ENCODE measurements at places on chromosomes 2 and 18.

DNA sequence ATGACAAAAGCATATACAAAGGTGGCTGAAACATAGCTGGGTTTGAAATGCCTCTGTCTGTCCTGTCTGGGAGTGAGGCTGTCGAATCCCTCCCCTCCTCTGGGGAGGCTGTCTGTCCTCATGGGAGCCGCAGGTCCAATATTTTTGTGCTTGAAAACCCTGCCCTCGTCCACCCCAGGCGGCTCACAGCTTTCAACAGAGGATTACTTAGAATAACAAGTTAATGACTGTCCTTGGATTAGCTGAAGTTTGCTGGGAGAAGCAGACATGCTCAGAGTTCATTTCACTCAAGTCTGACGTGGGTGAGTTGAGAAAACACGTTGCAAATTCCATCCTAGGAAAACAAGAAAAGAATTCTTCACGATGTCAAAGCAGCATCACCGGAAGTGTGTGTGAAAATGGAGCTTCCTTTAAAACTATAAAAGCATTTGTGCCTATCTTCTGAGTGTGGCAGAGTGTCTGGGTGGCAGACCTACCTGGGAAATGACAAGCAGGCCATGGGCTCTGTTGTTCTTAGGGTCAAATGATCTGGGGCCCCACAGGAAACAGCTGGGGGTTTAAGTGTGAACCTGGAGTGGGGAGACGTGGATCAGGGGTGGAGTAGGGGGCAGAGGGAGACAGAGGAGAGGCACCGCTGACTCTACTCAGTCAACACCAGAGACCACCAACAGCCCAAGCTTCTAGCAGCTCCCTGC, 77.1 kb downstream of the DDX1 start:
- no peak for DNase-seq

DNA sequence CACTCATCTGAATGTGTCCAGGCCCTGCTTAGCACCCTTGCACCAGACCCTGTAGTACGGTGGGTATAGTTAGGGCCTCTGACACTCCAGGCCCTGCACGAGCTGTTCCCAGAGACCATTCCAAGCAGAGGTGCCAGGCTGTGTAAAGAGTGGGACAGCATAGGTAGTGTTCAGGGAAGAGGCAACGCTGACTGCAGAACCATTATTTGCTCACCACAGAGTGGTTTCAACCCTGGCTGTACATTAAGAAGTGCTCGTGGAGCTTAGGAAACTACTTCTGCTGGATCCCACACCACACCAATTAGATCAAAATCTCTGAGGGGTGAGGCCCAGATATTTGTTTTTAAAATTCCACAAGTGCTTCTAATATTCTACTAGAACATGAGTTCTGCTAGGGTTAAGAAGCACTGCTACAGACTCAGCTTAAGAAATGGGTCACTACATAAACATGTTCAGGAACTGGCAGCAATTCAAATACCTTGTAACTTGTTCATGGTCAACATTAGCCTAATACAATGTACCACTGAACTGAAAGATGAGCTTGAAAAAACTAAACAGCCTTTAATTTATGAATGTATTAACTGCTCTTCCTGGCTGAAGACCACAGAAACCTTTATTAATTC, 183.0 kb downstream of the MYO5B start:
- no peak for DNase-seq

DNA sequence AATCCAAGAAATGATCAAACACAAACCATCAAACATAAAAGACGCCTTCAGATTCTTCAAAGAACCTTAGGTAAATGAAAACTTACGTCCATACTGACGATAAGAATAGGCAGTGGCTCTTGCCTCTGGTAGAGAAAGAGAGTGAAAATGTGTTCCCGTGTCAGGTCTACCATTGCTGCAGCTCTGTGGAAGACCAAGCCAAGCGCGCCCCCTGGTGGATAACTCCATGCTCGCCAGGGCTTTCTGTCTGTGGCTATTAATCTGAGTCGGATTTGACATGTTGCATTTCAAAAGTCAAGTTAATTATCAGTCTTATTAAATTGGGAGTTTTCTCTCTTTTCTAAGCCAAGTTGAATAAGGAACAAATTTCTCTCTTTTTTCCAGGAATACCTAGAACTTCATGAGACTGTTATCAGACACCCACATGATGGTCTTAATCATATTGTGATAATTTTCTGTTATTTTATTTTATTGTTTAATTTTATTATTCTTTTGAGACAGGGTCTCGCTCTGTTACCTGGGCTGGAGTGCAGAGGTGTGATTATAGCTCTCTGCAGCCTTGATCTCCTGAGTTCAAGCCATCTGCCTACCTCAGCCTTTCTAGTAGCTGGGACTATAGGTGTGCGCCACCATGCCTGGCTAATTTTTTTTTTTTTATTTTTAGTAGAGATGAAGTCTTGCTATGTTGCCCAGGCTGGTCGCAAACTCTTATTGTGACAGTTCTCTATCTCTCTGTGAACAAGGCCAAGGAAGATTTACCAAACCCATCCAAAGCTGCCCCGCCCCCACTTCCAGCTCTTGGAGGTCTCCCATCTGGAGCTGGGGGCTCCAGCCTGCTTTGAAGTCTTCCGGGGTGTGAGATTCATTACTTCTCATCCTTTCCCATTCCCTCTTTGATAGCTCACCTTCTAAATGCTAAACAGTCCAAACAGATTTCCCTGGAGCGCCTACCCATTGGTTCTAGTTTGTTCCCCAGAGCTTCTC, 15.8 kb upstream of the ZAP70 start:
- peak; percentile 98 for DNase-seq

GRCh38 chr2:218286570-218287459, 5.5 kb downstream of the TMBIM1 start:
- DNase-seq = peak; percentile 96

GRCh38 chr2:240205348-240205747, 64.9 kb upstream of the OTOS start:
- peak; percentile 39 for DNase-seq

GRCh38 chr2:231483398-231484329, 19.4 kb upstream of the NCL start:
- peak; percentile 15 for DNase-seq

- no peak for DNase-seq
These were observed 649 bp downstream of the ESCO1 start for GRCh38 chr18:21599585-21600525.

- DNase-seq = no peak
These were observed 45.5 kb downstream of the OSR1 start for GRCh38 chr2:19312949-19313348.

DNA sequence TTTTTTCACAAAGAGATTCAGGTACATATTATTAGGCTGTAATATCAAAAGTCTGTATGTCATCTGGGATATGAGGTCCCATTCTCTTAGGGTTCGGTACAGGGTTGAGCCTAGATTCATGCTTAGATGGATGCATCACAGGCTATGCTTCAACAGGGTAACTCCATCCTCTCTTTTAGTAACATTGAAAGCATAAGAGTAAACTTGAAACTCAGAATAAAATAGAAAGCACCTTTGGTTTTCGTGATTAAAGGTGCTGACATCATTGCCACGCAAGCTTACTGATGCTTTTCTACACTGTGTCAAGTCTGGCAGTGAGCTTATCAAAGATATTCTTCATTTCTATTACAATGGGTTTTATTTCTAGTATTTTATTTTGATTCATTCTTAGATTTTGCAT, 419.1 kb upstream of the DSEL start:
- no peak for DNase-seq

DNA sequence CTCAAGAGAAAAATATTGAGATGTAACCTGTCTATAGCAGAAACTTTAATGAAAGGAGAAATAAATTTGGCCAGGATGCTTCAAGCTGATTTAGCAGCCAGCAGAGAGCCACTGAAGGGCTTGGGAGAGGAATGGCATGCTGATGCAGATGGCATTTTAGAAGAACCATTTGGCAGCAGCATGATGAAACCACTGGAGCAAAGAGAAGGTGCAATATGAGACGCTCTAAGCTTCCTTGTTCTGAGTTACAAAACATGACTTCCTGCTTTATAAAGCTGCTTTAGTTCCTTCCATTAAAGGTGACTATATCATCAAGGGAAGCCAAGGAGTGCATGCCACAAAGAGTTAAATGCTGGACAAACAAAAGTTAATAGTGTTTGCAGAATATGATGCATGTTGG, 189.7 kb downstream of the PID1 start:
- DNase-seq = no peak

DNA sequence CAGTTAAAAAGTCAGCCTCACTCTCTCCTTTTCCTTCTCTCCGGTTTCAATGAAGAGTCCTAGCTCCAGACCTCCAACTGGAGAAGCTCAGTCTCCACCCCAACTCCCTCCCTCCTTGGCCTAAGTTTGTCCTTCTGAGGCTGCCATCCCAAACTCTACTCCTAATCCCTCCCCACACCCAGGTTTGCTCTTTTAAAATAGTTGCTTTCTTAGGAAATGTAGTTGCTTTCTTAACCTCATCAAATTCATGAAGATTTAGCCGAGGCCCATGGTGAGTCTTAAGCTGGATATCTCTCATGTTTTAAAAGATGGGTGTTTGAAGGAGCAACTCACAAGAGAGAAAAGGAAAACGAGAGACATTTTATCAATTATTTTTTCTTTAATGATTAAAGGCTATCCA, 937 bp upstream of the LANCL1 start:
- DNase-seq = no peak

GRCh38 chr18:79916546-79917168, 34.8 kb downstream of the SLC66A2 start:
- DNase-seq = no peak

GRCh38 chr2:225112362-225113126, 70.3 kb upstream of the DOCK10 start:
- DNase-seq = peak; percentile 66

- DNase-seq = no peak
These were observed 57.5 kb upstream of the TGIF1 start for GRCh38 chr18:3392467-3392855.

GRCh38 chr2:218319813-218320365, 27.6 kb upstream of the TMBIM1 start:
- no peak for DNase-seq

- DNase-seq = no peak
These were observed 157.5 kb upstream of the LMAN1 start for GRCh38 chr18:59516356-59517155.

DNA sequence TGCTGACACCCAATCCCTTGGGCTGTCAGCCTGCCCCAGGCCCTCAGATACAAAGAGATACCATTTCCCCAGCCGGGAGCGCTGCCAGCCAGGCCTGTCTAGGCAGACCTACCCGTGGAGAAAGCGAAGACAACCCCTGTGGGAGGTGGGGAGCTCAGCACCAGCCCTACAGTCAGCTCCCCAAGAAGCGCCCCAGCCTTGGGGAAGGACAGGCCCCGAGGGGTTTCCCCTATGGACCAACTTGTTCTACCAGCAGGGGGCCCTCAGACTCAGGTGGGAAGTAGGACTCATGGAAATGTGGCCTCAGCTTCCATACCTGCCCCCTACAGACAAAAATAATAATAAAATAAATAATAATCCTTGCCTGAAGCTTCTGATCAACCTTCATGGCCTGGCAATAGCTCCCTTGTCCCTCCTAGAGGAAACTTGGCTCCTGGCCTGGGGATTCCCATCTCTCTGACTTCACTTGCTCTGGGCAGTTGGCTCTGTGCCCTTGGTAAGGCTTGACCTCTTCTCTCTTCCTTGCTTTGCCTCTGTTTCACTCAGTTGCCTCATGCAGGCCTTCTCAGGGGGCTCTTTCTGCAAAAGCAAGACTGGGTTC, 7.0 kb downstream of the SLC35F6 start:
- peak; percentile 56 for DNase-seq

- DNase-seq = no peak
These were observed 352.6 kb downstream of the SS18 start for GRCh38 chr18:25737710-25738311.

GRCh38 chr2:227932001-227932400, 60.6 kb downstream of the DAW1 start:
- DNase-seq = no peak

DNA sequence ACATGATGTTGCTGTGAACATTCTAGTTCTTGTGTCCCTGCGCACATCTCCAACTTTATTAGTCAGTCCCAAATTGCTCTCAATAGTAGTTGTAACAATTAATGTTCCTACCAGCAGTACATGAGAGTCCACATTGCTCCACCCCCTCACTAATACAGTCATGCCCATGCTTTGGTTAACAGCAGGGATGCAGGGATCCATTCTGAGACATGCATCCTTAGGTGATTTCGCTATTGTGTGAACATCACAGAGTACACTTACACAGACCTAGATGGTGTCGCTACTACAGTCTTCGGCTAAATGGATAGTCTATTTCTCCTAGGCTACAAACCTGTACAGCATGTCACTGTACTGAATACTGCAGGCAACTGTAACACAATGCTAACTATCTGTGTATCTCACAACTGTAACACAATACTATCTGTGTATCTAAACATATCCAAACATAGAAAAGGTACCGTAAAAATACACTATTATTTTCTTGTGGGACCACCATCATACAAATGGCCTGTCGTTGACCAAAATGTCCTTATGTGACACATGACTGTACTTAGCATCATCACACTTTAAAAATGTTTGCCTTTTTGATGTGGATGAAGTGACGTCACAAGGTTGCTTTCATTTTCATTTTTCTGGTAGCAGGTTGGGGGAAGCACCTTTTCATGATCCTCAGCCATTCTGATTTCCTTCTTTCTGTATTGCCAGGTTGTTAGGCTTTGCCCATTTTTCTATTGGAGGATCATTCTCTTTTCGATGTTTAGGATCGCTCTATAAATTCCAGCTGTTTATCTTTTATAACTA, 82.9 kb upstream of the RNF152 start:
- peak; percentile 27 for DNase-seq

GRCh38 chr2:42117923-42118753, 51.0 kb upstream of the EML4 start:
- peak; percentile 82 for DNase-seq

- DNase-seq = no peak
These were observed 118.3 kb downstream of the FMNL2 start for GRCh38 chr2:152453129-152453911.

DNA sequence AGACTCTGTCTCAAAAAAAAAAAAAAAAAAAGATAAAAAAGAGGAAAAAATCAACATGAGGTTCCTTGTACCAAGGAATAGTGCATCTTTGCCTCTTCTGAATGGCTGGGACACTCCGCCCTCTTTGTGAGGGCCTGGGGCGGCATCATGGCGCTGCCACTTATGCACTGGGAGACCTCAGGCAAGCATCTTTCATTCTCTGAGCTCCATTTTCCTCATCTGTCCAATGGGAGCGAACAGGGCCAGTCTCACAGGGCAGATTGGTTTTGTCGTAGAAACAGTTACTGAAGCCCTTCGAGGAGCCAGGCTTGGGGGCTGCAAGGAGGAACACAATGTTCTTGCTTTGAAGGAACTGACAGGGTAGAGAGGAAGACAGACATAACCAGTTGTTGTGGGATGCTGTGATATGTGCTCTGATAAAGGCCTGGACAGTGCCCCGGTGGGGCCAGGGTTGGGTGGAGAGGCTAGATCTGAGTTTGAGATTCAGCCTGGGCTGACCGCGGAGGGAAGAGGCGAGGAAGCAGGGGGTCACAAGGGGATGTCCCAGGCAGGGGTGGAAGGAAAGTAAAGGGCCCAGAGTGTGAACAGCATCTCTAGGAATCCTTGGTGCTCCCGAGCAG, 14.1 kb downstream of the ZFP36L2 start:
- no peak for DNase-seq
